Effector CD4-positive, alpha-beta T cell (primary cell): ENCODE measurements at places on chromosomes 6 and 20.
A peak's percentile ranks its signal among the peaks of the same experiment; 100 is the strongest.

GRCh38 chr6:52643158-52643557, 27.8 kb upstream of the TMEM14A start:
- DNase-seq = no peak

GRCh38 chr6:5174244-5174643, 86.5 kb downstream of the LYRM4 start:
- peak; percentile 28 for DNase-seq

GRCh38 chr20:48295966-48296421, 510.7 kb upstream of the SULF2 start:
- no peak for DNase-seq

- no peak for DNase-seq
Measured at GRCh38 chr6:157534977-157535339, 154.0 kb downstream of the ZDHHC14 start.

DNA sequence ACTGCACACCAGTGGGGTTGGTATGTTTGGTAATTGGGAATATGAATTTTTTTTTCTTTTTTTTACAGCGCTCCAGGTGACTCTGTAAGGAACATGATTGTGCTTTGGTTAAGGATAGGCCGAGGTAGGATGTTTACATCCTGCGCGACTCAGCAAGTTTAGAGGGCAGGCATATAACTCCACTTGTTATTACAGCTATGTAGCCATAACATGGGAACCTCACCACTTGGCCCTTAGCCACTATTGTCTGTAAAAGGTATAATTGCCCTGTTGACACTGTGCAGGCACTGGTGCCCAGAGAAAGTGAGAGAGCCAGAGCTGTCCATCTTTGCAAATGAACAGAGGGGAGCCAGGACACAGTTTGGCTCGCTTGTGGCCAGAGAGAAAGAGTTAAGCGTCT, 172.9 kb downstream of the MCHR2 start:
- DNase-seq = no peak

- DNase-seq = no peak
Measured at GRCh38 chr6:169841251-169841650, 89.8 kb downstream of the ERMARD start.

DNA sequence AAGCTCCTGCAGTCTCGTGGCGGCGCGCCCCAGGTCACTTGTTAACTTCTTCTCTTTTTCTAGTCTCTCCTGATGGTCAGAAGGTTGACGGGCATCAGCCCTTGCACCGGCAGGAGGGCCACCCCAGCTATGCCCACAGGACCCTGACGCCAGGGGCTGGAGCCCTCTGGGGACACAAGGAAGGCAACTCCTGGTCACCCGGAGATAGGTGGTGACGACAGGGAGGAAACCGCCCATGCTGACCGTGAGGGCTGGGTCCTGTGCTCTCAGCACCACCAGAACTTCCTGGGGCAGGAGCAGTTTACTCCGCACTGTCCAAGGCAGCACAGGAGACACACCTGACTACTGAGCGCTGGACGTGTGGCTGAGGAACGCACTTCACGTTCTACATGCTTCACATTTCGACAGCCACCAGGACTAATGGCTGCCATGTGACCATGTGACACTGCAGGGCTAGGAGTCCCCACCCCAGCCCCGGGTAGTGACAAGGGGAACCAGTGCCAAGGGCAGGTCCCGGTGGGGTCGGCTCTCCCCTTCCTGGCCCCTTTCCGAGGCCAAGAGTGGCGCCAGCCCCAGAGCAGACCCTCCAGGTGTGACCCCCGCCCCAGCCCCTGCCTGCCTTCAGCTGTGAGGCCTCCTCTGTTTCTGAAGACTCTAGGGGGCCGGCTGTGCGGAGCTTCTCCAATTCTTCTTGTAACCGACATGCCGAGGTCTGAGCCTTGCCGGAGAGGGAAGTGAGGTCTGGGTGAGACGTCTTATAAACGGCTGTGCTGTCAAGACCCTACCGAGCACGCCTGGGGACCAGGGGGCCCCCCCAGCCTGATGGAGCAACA, 45.2 kb downstream of the DSTN start:
- DNase-seq = no peak
